Activated CD8-positive, alpha-beta memory T cell treated with anti-CD3 and anti-CD28 coated beads for 48 hours (primary cell): ENCODE measurements at places on chromosomes 3 and 15.

DNA sequence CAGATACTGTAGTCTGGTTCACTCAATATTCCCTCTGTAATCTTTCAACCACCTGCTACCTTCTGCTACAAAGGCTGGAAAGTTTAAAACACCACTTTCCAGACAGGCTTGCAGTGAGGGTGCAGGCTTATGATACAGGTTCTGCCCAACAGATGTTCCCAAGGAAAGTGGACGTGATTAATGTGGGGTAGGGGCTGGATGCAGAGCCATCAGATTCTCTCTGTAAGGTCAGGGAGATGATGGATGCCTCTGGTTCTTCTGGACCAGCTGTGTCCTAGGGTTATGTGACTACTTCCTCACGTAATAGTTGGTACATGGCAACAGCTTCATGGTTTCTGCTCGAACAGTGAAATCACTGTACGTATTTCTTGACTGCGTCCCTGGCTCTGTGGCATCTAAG, 11.1 kb downstream of the GPR176 start:
- no peak for DNase-seq

- DNase-seq = no peak
Observed at GRCh38 chr15:76667943-76668715, 237.0 kb downstream of the SCAPER start.

DNA sequence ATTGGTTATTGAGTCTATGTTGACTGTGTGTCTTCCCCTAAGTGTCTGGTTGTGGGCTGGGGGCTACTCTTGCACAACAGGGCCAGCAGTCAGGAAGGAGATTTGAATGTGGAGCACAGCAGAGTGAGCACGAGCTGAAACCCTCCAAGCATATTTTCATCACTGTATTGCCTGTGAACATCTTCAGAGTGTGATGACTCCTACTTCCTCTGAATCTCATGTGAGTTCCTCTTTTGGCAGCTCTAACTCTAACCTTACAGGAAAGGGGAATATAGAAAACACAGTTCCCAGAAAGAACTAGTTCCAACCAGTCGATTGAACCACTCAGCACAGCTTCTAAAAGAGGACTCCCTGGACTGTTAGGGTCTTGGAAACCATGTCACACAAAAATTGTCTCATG, 211.6 kb downstream of the RAP2B start:
- DNase-seq = no peak

DNA sequence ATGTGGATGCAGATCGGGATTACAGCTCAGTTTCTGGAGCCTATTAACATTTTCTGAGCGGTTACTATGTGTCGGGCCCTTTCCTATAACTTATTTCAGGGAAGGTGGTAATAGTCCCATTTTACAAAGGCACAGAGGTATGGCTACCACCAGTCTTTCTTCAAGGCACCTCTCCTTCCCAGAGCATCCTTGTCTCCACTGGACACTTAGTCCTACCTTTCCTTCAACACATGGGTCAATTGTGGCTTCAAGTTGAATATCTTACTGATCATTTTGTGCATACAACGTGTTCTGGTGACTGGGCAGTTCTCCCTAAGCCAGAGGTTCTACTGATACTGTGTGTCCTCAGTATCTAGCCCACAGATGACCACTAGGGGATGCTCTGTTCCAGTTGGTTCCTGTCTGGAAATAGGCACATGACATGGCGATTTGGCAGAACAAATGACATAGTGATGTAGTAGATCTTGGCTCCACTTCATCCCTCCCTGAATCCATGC, 60.7 kb upstream of the CMTM8 start:
- DNase-seq = peak; percentile 18

- DNase-seq = no peak
Observed at GRCh38 chr3:17322106-17322793, 420.2 kb downstream of the TBC1D5 start.

GRCh38 chr15:37701230-37701629, 233.2 kb upstream of the TMCO5A start:
- no peak for DNase-seq

DNA sequence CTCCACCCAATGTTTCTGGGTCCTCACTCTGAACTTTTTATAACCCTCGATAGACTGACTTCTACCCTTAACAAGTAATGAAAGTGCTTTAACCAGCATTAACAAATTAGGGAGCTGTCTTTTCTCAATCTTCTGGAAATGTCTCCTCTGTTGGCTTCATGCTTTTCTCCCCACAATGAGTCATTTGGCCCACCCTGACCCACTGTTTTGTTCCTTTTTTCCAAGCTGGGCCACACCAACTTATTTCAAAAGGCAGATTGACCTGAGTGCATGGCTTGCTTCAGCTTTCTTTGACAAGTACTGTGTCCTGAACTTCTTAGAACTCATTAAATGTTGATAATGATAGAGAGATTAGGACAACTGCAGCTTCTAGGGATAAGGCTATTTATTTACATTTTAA, 199.6 kb upstream of the SEMA6D start:
- no peak for DNase-seq

- DNase-seq = no peak
Observed at GRCh38 chr3:37987315-37987697, 3.3 kb upstream of the VILL start.

GRCh38 chr3:58528629-58529028, 8.4 kb downstream of the ACOX2 start:
- no peak for DNase-seq
